Putamen (tissue), 1 donor: ENCODE measurements at places on chromosomes 16 and 17.

GRCh38 chr17:62913991-62914570, 52.0 kb upstream of the TANC2 start:
- no peak for DNase-seq

DNA sequence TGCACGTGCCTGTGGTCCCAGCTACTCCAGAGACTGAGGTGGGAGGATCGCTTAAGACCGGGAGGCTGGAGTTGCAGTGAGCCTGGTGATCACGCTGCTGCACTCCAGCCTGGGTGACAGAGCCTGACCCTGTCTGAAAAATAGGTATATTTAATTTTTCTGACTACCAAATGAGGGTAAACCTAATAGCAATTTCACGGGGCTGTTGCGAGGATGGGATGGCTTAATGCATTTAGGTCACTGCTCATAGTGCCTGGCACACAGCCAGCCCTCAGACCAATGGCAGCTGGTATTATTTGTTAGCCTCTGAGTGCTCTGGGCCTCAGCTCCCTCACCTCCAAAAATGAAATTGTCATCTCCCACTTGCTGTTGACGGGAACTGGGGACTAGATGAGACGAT, 5.9 kb upstream of the CDIP1 start:
- DNase-seq: no peak

DNA sequence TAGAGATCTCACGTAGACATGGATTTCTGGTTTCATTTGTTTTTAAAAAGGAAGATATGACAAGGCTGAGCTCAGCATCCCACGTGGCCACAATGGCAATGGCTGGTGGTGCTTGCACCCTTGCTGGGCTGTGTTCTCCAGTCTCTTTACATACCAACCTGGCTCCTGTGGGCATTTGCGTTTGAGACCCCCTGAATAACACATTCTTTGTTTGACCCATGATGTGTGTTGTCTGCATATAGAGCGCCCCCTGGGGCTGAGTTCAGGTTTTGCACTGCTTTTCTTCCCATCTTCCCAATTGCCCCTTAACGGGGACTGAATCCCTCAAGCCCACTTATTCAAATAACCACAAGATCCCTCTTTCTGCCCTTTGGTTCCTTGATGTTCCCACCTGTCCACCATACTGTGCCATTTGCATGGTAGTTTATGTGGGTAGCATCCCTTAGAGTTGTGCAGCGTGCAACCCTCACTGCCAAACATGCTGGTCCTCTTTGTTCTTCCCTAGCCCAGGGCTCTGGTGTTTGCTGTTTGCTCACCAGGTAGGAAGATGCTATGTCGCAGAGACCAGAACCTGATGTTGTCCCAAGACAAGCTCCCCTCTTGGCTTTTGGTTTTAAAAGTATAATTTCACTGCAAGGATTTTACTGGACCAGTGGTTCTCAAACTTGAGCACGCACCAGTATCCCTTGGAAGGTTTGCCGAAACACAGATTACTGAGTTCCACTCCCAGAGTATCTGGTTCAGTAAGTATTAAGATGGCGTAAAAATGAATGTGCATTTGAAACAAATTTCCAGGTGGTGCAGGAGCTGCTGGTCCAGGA, 38.5 kb upstream of the NKD1 start:
- DNase-seq: peak; percentile 27

- no peak for DNase-seq
Observed at GRCh38 chr17:58829172-58829637, 73.6 kb downstream of the PPM1E start.

DNA sequence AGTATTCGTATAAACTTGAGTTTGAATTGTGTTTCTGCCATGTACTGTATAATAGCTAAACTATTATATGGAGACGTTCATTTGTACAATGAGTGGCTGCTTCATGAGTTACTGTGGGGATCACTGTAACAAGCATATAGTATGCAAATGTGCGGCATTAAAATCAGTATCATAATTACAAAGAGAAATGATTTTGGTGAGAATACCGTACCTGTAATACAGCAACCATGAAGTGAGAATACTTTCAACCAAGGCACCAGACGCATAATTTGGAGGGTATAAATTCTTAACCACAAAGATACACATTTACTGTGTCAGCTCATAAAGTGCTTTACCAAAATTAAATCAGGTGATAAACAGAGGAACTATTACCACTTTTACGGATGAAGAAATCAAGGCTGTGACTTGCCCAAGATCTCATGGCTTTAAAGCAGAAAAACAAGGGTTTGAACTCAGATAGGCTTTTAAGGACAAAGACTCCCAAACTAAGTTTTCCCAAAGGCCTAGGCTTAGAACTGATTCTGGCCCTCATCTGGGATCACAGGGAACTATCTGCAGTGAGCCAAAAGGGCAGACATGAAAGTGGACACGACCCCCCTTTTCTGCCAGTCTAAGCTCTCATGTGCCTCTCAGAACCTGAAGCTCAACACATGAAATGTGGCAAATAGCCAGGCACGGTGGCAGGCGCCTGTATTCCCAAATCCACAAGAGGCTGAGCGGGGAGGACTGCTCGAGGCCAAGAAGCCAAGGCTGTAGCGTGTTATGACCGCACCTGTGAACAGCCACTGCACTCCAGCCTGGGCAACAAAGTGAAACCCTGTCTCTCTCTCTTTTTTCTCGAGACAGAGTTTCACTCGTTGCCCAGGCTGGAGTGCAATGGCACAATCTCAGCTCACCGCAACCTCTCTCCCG, 6.4 kb downstream of the RPS15A start:
- DNase-seq: no peak

DNA sequence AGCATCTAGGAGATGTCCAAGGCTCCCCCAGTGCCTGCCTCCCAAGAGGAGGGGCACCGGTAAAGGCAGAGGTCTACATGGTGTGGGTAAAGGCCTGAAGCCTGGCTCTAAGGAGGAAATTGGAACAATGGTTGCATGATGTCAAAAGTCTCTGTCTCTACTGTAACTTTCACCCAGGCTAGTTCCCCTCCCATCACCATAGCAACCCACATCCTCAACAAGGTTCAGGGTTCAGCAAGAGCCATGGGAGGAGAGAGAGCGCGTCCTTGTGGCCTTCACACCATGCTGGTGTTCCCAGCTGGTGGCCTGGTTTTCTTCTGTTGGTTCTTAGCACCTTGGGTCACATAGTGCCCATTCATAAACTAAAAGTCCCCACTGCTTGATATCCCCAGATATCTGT, 196.7 kb upstream of the CDH5 start:
- no peak for DNase-seq

DNA sequence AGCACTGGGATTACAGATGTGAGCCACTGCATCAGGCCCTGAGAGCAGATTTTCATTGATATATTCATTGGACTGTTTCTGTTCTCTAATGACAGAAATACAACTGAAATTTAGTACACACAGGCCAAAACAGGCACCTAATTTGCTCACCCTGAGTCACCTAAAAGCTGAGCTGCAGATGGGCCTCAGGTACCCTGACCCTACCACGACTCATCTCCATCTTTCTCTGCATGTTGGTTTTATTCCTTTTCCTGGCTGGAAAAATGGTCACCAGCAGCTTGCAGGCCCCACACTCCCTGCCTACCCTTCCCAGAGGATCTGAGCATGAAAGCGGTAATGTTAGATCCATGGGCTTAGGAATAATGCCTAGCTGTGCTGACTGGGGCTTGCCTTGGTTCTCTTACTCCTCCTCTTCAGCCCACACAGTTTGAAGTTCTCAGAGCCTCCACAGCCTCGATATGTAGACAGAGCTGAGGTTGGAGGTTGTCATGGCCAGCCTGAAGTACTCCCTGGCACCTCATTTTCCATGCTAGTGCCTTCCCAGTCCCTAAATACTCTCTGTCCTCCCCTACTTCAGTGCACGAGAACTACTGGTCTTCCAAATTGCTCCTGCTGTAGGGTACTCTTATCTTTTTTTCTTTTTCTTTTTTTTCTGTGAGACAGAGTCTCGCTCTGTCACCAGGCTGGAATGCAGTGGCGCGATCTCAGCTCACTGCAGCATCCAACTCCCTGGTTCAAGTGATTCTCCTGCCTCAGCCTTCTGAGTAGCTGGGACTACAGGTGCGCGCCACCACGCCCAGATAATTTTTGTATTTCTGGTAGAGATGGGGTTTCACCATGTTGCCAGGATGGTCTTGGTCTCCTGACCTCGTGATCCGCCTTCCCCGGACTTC, 51.1 kb downstream of the CENPV start:
- DNase-seq: no peak

DNA sequence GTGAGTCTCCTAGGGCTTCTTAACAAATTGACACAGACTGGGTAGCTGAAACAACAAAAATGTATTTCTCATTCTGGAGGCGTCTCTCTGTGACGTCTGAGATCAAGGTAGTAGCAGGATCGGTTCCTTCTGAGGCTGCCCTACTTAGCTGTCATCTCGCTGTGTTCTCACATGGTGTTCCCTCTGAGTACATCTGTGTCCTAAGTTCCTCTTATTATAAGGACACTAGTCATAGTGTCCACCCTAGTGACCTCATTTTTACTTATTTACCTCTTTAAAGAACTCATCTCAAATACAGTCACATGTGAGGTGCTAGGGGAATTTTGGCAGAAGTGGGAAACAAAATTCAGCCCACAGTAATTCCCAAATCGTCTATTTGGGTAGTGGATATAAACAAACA, 529.1 kb downstream of the NPIPA7 start:
- DNase-seq: no peak

GRCh38 chr17:52306314-52306713, 147.8 kb upstream of the CA10 start:
- no peak for DNase-seq

DNA sequence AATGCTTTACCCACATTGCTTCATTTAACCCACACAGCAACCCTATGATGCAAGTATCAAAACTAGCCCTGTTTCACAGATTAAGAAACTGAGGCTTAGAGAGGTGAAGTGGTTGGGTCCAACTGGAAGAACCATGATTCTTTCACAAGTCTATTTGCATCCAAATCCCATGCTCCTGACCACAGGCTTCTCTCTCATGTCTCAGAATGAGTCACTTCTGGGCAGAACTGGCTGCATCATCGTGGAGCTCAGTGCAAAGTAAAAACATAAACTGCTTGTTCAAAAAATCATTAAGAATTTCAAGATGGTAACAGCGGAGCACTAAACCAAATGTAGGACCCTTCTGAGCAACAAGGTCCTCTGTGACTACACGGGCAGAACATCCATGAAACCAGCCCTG, 20.2 kb upstream of the CES1 start:
- DNase-seq: no peak

GRCh38 chr17:6930749-6931148, 65.1 kb upstream of the ALOX12 start:
- DNase-seq: no peak

- DNase-seq: peak; percentile 53
Observed at GRCh38 chr16:69064764-69065313, 40.6 kb upstream of the HAS3 start.

- DNase-seq: no peak
Observed at GRCh38 chr17:32870969-32871368, 6.0 kb downstream of the MYO1D start.

GRCh38 chr17:34667656-34668055, 88.3 kb downstream of the TMEM132E start:
- peak; percentile 5 for DNase-seq
